ENCODE measurements at places on chromosomes 2 and 18.

DNA sequence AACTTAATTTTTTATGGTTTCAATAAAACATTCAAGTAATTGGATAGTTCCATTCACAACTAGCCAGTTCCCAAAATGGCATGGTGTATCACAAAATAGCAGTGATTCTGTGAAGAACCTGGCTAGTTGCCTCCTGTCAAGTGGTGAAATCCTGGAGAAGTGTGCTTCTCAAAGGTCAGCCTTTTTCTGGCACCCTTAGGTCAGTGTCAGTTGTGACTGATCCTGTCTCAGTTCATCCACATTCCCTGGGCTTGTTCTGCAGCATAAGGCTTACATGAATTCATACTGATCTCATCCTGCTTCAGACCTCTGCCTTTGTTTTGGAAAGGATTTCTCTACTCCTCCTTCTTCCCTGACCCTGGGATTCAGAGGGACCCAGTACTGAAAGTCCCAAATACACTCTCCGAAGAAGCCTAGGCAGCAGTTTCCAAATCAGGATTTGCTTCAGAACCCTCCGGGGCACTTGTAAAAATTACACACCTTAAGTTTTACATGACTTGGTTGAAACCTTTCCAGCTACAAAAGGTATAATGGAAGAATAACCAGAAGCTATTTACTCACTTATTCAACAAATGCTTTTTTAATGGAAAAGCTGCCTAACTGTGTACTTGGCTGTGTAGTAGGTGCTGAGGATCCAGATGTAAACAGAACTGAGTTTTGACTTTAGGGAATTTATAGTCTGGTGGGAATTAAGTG lies 11.0 kb downstream of the MAP3K20 start:
- DNase-seq, result peak; percentile 68

GRCh38 chr2:85215448-85216401 lies 82.5 kb downstream of the TCF7L1 start:
- DNase-seq, result no peak

DNA sequence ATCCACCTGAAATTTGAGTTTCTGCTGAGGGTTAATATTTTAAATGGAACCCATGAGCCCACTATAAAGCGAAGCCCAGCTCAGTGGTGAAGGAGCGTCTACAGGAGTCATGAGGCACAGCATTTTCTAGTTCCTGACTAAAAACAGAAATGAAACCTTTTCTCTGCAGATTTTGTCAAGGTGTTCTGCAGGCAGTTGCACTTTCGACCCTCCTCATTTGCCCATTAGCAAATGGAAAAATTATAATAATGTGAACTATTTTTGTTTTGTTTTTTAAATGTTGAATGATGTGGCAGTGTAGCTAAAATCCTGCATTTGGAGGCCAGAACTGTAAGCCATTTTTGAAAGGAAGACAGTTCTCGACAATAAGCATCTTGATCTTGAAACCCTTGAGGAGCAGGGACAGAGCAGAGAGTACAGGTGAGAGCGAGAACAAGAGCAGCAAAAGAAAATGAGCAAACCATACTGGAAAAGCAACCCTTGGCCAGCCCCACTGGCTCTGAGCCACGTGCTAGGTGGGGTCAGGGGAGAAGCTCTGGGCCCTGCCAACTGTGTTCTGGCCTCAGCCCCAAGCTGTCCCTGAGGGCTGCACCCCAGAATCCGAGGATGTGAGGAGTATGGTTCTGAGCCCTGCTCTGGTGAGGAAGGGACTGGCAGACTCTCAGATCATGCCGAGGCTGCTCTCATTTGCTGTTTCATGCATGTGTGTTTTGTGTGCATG lies 26.4 kb upstream of the COPS8 start:
- no peak for DNase-seq

- no peak for DNase-seq
Observed at GRCh38 chr18:60067426-60068210, 167.8 kb downstream of the PMAIP1 start.

DNA sequence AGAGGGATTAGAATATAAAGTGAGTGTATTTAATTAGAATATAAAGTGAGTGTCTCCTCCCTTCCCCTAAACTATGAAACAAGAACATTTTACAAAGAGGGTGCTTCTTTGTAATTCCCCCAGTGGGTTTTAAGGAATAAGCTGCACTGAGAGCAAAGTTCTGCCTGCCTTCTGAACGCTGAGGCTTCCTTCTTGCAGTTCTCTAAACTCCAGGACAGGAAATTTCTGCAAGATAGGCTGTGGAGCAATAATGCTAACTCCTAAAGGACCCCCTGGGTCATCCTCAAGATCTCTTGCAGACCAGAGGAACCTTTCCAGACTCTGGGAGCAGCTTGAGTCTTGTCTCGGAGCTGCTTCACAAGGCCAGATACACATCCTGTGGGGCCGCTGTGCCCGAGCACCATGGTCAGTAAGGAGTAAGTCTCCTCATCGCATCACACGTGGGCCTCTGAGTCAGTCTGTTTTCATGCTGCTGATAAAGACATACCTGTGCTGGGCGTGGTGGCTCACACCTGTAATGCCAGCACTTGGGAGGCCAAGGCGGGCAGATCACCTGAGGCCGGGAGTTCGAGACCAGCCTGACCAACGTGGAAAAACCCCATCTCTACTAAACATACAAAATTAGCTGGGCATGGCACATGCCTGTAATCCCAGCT lies 87.5 kb upstream of the KCNE4 start:
- DNase-seq, result no peak
